ENCODE measurements at places on chromosomes 7 and 10.

DNA sequence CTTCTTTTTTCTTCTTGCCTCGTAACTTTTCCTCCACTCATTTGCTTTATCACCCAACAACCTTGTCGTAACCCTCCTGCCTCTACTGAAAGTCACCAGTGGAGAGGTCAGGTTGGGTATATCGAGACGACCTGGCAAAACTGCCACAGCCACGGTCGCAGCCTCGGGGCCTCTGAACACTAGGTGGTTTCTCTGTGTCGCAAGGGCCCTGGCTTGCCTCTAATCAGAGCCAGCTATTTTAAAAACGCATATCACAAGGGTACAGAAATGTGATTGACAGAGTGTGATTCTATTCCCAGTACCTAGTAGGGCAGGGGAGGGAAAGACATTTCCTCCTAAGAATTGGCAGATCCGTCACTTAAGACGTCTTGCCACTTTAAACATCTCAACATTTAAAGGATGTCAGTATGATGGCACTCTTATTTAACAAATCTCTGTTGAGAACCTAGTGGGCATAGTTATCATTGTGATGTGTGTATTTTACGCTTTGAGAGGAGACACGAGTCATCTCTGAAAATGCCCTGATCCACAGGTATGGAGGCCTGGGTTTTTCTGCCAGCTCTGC lies 197.5 kb downstream of the ARHGAP21 start:
- no peak for DNase-seq

- DNase-seq: no peak
Measured at GRCh38 chr7:90173127-90173844, 19.0 kb downstream of the STEAP1 start.

GRCh38 chr7:117810642-117811512 lies 62.4 kb downstream of the CTTNBP2 start:
- DNase-seq: no peak

DNA sequence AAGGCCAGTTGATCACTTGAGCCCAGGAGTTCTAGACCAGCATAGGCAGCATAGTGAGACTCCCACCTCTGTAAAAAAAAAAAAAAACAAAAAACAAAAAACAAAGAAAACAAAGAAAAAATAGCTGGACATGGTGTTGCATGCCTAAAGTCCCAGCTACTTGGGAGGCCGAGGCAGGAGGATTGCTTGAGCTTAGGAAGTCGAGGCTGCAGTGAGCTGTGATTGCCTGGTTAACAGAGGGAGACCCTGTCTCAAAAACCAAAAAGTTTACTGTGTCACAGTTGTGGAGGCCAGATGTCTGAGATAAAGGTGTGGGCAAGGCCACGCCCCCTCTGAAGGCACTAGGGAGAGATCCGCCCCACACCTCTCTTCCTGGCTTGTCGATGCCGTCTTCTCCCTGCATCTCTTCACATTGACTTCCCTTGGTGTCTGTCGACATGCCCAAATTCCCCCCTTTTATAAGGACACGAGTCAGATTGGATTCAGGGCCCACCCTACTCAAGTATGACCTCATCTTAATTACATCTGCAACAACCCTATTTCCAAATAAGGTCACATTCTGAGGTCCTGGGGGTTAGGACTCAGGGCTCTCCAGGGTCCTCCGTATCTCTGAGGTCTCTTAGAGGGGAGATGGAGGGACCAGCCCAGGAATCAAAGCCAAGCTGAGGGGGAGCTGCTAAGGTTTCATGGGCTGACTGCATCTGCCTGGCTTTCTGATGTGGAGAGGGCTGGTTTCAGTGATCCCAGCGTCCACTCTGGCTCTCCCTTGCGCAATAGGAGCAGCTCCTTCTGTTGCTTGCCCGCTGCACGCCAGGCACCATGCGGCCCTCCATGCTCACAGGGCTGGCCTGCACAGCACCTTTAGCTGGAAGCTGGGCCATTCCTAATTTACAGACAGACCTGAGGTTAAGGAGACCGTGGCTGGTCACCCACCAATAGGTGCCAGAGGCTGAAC lies 23.1 kb downstream of the AGAP3 start:
- no peak for DNase-seq

DNA sequence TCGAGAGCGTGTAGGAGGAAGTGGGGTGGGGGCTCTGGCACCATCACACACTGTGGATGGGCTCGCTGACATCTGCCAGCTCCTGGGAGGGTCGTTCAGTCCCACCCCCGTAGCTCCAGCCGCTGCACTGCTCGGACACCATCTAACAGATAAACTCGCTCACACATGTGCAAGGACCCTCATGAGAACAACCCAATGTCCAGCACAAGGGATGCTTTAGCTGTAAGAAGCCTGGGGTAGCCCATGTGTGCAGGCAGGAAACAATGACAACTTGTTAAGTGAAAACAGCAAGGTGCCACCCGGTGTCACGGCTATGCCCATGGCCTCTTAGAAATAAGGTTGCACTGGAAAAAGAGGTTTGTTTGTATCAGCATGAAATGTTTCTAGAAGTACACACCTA lies 14.1 kb downstream of the OGDHL start:
- DNase-seq: no peak

GRCh38 chr7:128100949-128101713 lies 69.9 kb upstream of the LRRC4 start:
- no peak for DNase-seq

- DNase-seq: no peak
Measured at GRCh38 chr7:33535989-33536388, 369.4 kb upstream of the BMPER start.

GRCh38 chr10:104515678-104516199 lies 125.4 kb upstream of the SORCS3 start:
- DNase-seq: no peak

GRCh38 chr7:78296046-78296597 lies 497.5 kb downstream of the PHTF2 start:
- no peak for DNase-seq

DNA sequence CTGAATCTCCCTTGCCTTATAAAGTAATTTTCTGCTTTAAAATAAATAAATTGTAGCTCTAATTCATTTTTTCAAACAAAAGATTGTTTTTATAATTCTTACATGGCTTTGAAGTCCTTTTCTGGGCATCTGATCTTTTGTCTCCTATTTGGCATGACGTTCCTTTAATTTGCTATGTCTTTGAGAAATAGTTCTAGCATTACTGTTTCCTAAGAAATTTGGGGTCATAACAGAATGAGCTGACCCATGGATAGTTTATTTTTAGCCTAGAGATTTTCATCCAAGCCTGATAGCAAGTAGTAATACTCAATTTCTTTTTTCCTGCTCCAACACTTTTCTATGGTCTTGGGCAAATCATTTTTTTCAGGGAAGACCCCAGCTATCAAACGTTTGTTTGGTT lies 31.4 kb downstream of the CCDC71L start:
- DNase-seq: no peak

DNA sequence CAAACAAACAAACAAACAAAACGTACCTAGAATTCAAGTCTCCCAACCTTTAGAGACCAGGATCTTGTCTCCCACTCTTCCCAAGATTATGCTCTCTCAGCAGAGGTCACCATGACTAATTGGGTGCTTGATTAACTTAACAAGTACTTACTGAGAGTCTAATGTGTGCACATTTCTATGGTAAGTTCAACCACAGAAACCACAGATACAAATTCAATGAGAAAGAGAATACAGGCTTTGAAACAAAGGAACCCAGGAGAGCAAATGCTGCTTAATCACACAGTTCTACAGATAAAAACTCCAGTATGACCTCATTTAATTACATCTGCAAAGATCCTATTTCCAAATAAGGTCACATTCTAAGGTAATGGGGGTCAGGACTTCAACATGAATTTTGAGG lies 142.8 kb downstream of the DNAJC1 start:
- peak; percentile 20 for DNase-seq

- no peak for DNase-seq
Measured at GRCh38 chr7:122040147-122040546, 103.9 kb downstream of the AASS start.

GRCh38 chr10:98457721-98458120 lies 11.0 kb upstream of the HPS1 start:
- no peak for DNase-seq

DNA sequence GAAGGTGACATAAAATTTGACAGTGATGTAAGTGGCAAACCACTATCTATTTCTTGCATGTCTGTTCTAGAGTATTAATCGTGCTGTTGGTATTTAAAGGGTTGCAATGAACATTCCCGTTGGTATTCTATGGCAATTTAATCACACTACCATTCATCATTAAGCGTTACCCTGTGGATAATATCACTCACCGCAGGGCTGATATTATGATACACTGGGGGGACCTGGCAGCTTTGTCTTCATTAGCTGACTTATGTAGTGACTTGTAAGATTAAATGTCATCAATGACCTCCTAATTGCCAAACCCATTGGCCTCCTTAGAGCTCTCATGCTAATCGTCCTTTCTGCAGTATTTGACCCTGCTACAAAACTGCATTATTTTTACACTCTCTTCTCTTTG lies 624.5 kb upstream of the VSTM2A start:
- DNase-seq: no peak

DNA sequence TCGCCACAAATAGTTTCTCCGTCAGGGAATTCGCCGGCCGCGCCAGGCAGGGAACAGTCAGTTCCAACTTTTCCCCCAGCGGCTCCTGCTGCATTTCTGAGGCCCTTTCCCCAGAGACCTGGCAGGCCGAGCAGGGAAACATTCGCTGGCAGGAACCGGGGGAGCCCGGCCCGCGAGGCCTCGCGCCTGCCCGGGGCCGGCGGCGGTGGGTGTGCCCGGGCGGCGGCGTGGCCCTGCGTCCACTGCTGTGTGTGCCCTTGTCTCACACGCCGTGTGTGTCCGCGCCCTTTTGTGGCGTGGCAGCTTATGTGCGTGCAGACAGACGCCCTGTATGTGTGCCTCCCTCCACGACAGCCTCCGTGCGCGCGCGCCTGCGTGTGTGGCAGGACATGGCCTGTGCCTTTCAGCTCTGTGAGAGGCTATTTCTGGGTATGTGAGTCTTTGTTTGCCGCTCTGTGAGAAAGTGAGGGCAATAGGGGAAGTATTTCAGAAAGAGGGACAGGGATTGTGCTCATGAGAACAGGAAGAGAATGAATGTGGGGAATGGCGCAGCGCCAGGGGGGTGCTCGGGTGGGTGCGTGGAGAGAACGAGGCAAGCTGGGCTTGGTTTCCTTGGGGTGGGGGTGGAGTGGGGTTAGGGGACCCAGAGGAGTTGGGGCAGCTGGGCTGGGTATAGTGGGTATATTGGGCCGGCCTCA lies 689 bp upstream of the SMARCD3 start:
- DNase-seq: no peak

DNA sequence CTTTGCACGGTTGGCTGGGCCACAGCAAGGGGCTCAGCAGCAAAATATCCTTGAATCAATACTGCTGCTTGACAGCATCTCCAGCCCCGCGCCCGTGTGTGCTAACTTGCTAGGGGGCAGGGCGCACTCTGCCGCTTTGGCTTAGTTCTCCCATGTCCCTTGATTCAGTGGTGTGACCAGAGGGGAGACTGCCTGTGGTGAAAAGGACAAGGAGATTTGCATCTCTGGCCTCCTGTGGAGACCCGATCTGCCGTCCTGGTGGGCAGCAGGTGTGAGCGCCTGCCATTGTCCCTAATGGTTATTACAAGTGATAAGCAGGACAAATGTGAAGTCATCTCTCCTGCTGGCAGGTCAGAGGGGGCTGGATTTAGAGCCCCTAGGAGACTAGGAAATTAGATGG lies 500.2 kb upstream of the GALNT17 start:
- no peak for DNase-seq

DNA sequence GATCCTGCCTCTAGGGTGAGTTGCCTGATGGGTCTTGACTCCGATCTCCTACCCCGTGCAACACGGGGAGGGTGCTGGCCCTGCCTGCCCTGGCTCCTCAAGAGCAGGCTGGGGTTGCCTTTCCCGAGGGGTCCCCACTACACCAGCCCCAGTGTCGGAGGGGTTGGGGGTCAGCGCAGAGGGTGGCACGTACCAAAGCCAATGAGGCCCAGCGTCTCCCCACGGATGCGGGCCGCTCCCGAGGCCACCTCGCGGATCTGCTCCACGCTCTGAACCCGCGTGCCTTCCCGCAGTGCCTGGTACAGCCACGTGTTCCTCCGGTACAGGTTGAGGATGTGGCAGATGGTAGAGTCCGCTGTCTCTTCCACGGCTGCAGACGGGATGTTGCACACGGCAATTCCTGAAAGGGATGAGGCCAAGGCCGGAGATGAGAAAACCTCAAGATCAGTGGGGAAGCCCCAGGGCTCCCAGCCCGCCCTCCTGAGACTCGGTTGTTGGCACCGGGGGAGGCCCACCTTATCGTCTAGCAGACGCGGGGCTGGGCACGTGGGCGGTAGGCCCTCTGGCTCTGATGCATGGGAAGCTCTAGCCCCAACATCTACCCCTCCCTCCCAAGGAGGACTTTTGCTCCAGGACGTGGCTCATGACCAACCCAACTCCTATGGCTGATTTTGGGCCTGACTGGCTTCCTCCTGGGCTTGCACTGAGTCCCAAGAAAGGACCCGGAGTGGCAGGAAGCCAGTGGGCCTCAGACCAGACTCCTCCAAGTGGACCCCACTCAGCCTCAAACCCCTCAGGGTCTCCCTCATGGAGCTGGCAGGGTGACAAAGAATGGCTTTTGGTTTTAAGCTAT lies 56.1 kb downstream of the ZRANB1 start:
- no peak for DNase-seq

DNA sequence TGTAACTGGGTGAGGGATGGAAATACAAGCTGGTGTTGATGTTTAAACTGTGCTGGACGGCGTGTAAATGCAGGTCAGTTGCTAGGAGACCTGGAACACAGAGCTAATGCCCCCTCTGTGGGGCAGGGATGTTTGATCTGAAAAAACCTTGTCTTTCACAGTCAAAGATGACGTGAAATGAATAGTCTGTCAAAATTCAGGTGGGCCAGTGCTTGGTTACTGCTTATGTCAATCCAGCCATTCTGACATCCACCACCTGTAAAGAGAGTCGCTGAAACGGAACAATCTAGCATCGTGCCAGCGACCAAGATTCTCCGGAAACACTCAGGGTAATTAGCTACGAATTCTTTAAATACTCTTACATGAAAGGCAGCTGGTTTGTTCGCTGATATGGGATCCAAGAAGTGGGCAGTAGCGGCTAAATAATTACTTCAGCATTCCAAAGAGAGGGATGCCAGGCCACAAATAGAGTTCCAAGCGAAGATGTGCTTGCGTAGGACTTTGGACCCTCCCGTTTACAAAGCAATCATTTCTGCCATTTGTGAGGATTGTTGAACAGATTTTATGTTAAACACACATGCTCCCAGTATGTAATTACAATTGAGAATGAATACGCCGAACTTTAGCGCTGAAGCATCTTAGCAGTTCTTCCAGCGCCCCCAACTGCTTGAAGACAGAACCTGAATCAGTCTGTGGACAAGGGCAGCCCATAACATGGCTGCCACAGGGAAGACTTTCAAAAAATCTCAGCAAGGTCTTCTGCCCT lies 7.3 kb upstream of the ASB4 start:
- peak; percentile 35 for DNase-seq

- DNase-seq: no peak
Measured at GRCh38 chr7:150835019-150835418, 17.3 kb upstream of the AOC1 start.

- no peak for DNase-seq
Measured at GRCh38 chr10:6128591-6129251, 39.9 kb downstream of the RBM17 start.

- no peak for DNase-seq
Measured at GRCh38 chr10:55746002-55746401, 615.1 kb downstream of the ZWINT start.

DNA sequence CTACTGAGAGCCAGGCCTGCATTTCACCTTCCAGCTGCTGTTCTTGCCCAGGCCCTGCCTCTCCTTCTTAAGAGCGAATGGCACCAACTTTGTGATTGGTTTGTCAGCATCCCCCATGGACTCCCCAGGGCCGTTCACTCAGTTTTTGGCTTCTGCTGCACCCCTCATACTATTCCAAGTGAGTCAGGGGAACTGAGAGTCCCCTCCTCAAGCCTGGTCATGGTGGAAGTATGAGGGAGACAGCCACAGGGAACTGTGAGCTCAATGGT lies 62.4 kb upstream of the ANTXRL start:
- DNase-seq: no peak

GRCh38 chr7:1669954-1670893 lies at the start of gene ELFN1:
Gene ELFN1 (plus strand): TSS chr7:1670277. CDS start chr7:1744597, 74,320 bp downstream.
- peak; percentile 93 for DNase-seq

Measured in SK-N-DZ (cell line).